NCI-H146 (cell line): ENCODE measurements at places on chromosomes 6 and 20.
A peak's percentile ranks its signal among the peaks of the same experiment; 100 is the strongest.

DNA sequence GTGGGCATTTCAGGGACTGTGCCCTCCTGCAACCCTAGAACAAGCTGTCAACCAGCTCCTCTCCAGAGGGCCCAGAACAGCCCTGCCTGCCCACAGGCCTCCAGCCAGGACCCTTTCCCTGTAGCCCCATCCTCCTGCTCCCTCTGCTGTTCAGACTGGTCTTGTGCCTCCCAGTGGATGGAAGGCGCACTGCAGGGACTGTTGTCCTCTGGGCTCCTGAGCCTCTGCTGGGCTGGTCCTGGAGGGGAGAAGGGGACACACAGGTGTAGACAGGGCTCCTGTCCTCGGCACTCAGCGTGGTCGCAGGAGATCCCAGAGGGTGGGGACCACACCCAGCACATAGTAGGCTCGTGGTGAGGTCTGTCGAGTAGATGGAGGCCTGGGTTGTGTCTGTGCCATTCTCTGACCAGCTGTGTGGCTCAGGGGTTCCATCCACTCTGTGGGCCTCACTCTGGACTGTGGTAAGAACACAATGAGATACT lies 11.5 kb downstream of the ITPR3 start:
- peak; percentile 67 for DNase-seq

GRCh38 chr6:11486051-11486450 lies 51.5 kb upstream of the TMEM170B start:
- no peak for DNase-seq

DNA sequence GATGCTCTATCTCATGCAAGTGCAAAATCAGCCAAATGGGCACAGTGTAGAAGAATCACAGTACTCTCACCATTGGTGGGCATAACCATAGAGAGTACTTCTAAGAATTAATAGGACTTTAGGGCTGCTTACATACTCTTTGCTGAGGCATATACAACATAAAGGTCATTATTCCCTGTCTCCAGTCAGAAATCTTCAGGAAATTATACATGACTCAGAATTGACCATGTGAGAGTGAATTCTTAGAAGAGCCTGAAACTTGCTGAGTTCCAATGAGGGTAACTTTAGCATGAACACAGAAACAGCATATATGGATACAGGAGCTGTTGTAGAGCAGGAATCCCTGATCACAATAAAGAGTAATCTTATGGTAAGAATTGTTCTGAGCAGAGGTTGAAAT lies 498.7 kb downstream of the TENT5A start:
- no peak for DNase-seq

DNA sequence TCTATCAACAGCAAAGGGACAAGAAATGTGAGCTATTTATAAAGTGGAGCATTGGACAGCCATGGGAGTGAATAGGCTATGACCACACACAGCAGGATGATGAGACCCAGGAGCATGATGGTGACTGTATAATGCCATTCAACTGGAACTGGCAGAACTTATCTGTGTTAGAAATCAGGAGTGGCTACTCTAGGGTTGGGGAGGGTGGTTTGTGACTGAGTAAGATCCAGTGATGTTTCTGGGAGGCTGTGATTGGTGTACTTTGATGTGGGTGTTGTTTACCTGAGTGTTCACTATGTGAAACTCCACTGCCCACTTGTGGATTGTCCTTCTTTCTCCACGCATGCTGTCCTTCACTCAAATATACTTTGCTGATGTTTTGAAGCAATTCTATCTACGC lies 11.5 kb upstream of the HLA-B start:
- no peak for DNase-seq

GRCh38 chr20:9401371-9401770 lies 113.0 kb upstream of the LAMP5 start:
- DNase-seq = no peak

GRCh38 chr6:30914854-30915590 lies 984 bp downstream of the VARS2 start:
- peak; percentile 12 for DNase-seq

DNA sequence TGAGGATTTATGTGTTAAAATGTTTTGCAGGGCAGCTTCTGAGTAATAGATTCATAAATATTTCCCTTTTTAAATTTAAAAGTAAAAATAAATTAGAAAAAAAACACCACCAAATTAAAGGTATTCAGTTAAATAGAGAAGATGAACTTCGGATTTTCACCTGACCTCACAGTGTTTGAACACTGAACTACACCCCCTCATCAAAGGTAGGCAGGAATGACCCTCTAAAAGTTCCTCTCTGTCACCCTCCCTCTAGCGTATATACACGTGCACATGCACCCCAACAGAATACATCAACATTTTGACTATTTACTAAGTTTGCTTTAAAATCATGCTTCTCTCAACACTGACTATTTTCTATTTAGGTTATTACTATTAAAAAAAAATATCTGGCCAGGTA lies 528.3 kb downstream of the QKI start:
- DNase-seq = no peak

GRCh38 chr20:49705358-49705757 lies 8.3 kb downstream of the B4GALT5 start:
- DNase-seq = no peak

DNA sequence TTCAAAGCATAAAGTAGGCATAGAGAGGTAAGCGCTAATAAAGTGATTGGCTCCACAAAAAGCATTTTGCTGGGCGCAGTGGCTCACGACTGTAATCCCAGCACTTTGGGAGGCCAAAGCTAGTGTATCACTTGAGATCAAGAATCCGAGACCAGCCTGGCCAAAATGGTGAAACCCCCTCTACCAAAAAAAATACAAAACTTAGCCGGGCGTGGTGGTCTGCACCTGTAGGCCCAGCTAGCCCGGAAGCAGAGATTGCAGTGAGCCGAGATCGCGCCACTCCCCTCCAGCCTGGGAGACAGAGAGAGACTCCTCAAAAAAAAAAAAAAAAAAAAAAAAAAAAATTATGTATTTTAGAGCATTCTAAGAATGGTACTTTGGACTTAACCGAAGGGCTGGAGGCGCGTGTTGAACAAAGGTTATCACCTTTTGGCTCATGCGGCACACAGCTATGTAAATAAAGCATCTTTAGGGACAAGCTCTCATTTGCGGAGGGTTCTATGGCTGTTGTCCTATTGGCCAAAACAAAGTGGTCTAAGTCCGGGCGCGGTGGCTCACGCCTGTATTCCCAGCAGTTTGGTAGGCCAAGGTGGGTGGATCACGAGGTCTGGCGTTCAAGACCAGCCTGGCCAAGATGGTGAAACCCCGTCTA lies 17.4 kb downstream of the HFE start:
- DNase-seq = peak; percentile 95

GRCh38 chr6:37566111-37566949 lies 66.6 kb upstream of the CCDC167 start:
- peak; percentile 78 for DNase-seq

DNA sequence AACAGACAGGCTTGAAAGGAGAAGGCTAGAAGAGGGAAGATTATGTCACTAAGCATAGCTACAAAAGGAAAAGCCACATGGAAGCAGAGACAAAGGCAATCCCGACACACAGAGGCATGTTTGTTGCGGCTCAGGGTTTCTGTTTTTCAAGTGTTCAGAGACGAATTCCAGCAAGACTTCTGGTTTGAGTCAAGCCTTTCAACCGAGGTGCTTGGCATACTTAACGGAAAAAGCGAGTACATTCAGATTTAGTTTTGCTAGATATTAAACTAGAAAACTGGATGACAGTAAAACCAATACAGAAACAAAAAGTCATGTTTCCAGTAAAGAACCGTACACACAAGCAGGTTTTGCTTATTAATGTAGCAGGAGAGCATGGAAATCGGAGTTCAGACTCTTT lies 27.2 kb downstream of the MCUR1 start:
- no peak for DNase-seq

GRCh38 chr20:51058017-51058416 lies 35.1 kb upstream of the KCNG1 start:
- no peak for DNase-seq

- DNase-seq = no peak
These were observed 12.6 kb downstream of the C6orf52 start for GRCh38 chr6:10681795-10682194.

DNA sequence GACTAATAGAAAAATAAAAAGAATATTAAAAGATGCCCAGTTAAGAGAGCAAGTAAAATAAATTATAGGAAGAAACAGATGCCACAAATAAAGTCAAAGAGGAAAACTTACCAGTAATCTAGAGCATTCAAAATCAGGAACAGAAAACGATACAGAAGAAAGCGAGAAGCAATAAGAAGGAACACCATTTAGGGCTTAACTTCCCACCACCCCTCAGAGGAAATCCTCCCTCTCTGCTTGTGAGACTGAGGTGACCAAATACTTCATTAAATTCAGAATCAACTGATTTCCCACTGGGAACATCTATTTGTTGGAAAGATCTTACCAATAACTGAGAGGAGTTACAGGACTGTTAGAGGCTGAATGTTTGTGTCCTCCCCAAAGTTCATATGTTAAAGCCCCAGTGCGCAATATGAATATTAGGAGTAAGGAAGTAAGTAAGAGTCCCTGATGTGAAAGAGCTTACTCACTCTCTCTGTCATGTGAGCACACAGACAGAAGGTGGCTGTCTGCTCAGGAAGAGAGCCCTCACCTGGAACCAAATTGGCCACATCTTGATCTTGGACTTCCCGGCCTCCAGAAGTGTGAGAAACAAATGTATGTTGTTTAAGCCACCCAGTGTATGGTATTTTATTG lies 19.5 kb downstream of the KATNA1 start:
- no peak for DNase-seq

- peak; percentile 42 for DNase-seq
These were observed 73.9 kb downstream of the ALDH5A1 start for GRCh38 chr6:24568683-24569082.

GRCh38 chr6:91654793-91655192 lies 1067.9 kb upstream of the MAP3K7 start:
- DNase-seq = peak; percentile 27

DNA sequence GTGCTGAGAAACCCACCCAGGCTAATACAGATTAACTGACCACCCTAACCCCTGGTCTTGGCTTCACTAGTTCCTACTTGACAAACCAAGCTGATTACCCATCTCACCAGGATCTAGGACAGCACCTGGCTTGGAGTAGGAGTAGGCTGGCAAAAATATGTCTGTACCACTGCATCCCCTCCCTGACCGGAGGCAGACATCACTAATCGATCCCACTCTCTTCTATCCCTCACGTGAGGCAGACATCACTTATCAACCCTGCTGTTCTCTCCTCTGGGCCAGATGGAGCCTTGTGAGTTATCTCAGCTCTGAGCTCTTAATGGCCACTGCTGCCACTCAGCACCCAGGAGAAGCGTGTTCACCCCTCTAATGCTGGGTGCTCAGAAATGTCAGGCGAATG lies 324.3 kb downstream of the CDH4 start:
- no peak for DNase-seq

DNA sequence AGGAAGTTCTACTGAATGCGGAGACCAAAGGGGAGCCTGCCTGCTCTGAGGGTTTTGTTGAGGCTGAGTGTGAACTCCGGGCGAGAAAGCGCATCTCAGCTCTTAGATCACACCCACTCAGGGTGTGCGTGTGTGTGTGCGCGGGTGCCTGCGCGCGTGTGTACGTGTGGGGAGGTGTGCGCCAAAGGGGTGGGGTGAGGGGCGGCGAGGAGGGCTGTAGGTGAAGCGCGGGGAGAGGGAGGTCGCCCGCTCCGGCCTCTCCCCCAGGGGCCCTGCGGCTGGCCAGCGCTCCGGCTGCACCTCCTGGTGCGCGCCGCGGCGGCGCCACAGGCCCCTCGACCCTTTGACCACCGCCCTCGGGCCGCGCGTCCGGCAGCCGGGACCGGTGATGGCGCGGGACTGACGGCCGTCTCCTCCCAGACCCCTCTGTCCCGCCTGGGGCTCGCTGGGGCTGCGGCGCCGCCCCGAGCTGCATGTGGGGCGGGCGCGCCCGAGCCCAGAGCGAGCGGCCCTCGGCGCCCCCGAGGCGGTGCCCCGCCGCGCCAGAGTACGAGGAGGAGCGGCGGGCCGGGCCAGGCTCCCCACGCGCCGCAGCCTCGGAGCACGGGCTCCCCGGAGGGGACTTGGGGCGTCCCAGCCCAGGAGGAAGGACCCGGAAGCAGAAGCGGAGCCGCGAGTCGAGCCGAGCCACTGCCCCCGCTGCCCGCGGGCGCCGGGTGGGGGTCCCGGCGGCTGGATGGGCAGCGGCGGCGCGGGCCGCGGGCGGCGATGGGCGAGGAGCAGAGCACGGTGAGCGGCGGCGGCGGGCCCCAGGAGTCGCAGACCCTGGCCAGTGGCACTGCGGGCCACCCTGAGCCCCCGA lies at the start of gene RNF217:
TSS of gene RNF217 (plus strand) at position 661 of the 862 bp plus-strand sequence. CDS start at position 769, 108 bp downstream.
- peak; percentile 90 for DNase-seq

DNA sequence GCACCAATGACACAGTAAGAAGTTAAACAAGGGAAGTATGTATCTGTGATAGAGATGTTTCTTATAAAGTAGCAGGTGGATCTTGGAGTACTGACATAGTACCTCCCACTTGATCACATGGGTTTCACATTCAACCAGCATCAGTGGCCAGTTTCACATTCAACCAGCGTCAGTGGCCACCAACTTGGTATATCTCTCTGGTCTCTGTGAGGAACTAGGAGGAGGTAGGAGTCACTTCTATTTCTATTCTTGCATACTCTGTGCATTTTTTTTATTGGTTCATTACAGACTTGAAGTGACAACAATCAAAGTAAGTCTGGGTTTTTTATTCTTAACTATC lies 200.3 kb upstream of the SIM1 start:
- no peak for DNase-seq

GRCh38 chr6:150177259-150177951 lies 34.6 kb downstream of the PPP1R14C start:
- no peak for DNase-seq

GRCh38 chr20:60804918-60805630 lies 447.0 kb upstream of the CDH4 start:
- DNase-seq = no peak

GRCh38 chr6:15752820-15753219 lies 90.0 kb upstream of the DTNBP1 start:
- peak; percentile 10 for DNase-seq

DNA sequence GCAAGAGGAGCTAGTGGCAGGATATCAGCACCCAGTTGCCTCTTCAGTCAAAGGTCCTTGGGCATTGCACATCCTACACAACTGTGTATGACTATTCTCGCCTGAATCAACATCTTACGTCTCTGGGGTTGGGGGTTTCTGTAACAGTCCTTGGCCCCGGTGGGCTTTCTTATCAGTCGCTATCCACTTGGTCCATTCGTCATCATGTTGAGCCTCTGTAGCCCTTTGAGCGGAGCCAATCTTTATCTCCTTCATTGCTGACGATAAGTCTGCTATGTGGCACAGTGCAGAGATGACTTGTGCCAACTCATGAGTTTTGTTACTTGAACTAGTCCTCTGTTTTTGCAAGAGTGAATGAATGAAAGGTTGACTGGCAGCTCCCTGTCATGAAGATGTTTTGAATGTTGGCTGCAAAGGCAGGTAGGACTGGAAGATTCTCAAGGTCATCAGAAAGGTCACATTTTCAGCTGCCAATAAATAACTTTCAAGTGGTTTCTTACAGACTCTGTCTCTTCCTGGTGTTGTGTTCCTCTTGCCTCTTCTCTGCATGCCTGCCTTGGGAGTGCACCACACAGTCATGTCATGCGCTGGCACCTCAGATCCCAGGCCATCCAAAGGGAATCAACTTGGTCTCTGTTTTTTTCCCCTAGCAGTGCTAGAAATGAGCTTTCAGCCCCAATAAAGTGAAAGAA lies 238.9 kb downstream of the SLC24A3 start:
- no peak for DNase-seq

- no peak for DNase-seq
These were observed 41.1 kb upstream of the BCAS1 start for GRCh38 chr20:54111460-54111859.

GRCh38 chr20:10682939-10683338 lies 9.1 kb upstream of the JAG1 start:
- DNase-seq = no peak

- DNase-seq = no peak
These were observed 401.2 kb upstream of the RNF217 start for GRCh38 chr6:124560873-124561567.

- no peak for DNase-seq
These were observed 23.2 kb upstream of the FAM50B start for GRCh38 chr6:3825851-3826581.
